ENCODE measurements at places on chromosomes 2 and 18. TPM values are rescaled to one million over a fixed set of nuclear protein-coding genes. Genes with fewer than 3 reads are reported as not detected.

Gene TWIST2
- 1.9 TPM for total RNA-seq

Gene ARHGAP15
- total RNA-seq: not detected

Gene TSPYL6
- not detected for total RNA-seq

Gene NR4A2
- 0.73 TPM for total RNA-seq

Gene PAIP2B
- 33.9 TPM for total RNA-seq

Gene CHST9
- total RNA-seq: 75.8 TPM

Gene OR6B2
- not detected for total RNA-seq

Gene TMEM87B
- 19.2 TPM for total RNA-seq

Gene ITGA4
- total RNA-seq: 2.3 TPM

Gene AGFG1
- total RNA-seq: 54.4 TPM

Gene SDC1
- total RNA-seq: 20.2 TPM

Gene HOXD1
- total RNA-seq: 0.18 TPM

Gene SCN1A
- total RNA-seq: not detected

Gene PPP1CB
- total RNA-seq: 187 TPM

Gene STPG4
- total RNA-seq: 0.15 TPM

Gene KCNE4
- total RNA-seq: 0.22 TPM

Gene DSC2
- 54.9 TPM for total RNA-seq

Gene FHL2
- total RNA-seq: 11.4 TPM

Gene TMEM37
- total RNA-seq: 9.5 TPM

Gene RNF25
- total RNA-seq: 21.6 TPM

Gene NAT8
- not detected for total RNA-seq

Gene TEX261
- 8.2 TPM for total RNA-seq

Gene OBSL1
- 145 TPM for total RNA-seq

Gene CRACDL
- 0.86 TPM for total RNA-seq

Gene PCARE
- 0.09 TPM for total RNA-seq

Gene DCDC2C
- not detected for total RNA-seq

Gene SESTD1
- 35.9 TPM for total RNA-seq

Gene FAM124B
- total RNA-seq: 1.2 TPM
